EL (cell line): ENCODE measurements at places on chromosomes 5 and 9.

DNA sequence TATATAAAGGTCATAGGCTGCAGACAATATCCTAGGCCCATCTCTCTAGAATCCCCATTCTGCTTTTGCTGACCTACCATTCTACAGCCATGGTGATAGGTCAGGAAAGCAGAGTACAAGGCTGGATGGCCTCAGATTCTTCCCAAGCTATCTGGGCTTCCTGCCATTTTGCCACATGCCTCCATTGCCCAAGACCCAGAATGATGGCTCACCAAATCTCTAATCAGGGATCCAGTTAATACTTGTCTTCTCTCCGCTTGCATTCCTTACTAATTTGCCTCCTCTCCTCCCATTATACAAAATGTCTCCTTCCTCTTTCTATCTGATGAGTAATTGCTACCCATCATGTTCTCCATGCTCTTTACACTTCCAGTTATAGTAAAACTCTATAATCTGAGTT, 22.7 kb upstream of the NDUFS4 start:
- DNase-seq: no peak

GRCh38 chr5:148471379-148471778, 87.6 kb downstream of the FBXO38 start:
- no peak for DNase-seq

GRCh38 chr9:21964925-21965385, 29.2 kb downstream of the CDKN2A start:
- DNase-seq: peak; percentile 51

- no peak for DNase-seq
Observed at GRCh38 chr9:32899181-32899580, 102.2 kb downstream of the APTX start.
